Stimulated activated CD4-positive, alpha-beta T cell treated with anti-CD3 and anti-CD28 coated beads, TNF-alpha, amount 100 ng/mL, for 1 hour (primary cell): ENCODE measurements at places on chromosomes 5 and 9.

- DNase-seq = no peak
These were observed 15.2 kb downstream of the ERP44 start for GRCh38 chr9:100083448-100084127.

DNA sequence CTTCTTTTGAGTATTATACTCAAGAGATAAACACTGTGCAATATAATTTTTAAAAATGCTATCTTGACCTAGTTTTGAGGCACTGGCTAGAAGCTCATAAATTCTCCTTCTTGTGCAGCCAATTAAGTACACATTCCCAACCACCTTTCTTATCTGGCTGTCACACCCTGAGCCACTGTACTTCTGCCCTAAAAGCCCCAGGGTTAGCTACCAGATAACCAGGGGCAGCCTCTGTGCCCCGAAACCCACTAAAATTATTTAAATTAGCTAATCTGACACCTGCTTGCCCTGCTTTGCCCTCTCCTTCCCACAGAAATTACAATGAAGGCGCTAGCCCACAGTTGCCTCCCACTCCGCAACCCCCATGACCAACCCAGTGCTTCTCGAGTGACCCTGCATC, 597.3 kb upstream of the TYRP1 start:
- no peak for DNase-seq

DNA sequence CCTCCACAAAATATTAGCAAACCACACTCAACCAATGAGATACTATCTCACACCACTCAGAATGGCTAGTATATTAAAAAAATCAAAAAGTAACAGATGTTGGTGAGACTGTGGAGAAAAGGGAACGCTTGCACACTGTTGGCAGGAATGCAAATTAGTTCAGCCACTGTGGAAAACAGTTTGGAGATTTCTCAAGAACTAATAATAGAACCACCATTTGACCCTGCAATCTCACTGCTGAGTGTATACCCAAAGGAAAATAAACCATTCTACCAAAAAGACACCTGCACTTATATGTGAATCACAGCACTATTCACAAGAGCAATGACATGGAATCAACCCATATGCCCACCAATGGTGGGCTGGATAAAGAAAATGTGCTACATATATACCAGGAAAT, 393.5 kb downstream of the PDE4D start:
- no peak for DNase-seq

GRCh38 chr5:56985936-56986625, 34.2 kb upstream of the MIER3 start:
- no peak for DNase-seq

GRCh38 chr5:111225926-111226325, 1.7 kb downstream of the CAMK4 start:
- no peak for DNase-seq

DNA sequence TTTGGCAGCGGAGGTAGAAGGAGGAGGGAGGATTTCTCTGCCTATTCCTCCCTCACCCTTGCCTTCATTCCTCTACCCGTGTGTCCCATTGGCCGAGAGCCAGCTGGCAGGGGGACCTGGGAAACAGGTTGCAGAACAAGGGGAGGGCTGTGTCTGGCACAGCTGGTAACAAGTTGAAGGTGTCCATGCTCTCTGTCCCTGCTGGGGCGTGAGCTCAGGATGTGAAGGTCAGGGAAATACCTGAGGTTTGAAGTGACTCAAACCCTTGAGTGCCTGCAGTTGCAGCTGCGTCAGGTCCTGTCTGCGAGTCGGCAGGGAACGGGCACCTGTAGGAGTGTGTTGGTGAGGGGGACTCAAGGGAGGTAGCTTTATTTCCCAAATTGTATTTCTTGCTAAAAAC, 16.2 kb downstream of the MIGA2 start:
- no peak for DNase-seq

DNA sequence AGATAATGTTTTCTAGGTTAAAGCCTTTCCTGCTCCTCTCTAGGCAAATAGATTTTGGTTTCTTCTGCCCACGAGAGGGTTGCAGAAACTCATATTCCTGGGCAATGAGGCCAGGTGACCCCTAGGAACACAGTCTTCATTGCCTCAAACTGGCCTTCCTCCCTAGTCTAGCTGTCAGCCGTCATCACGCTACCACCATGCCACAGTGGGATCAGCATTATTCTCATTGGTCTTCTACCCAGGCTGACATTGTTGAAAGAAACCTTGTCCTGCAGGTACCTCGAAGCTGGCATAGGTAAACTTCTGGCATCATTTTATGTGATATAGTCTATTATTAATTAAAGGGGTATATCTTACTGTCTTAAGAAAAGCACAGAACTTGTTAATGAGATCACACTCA, 51.1 kb downstream of the ELL2 start:
- no peak for DNase-seq

DNA sequence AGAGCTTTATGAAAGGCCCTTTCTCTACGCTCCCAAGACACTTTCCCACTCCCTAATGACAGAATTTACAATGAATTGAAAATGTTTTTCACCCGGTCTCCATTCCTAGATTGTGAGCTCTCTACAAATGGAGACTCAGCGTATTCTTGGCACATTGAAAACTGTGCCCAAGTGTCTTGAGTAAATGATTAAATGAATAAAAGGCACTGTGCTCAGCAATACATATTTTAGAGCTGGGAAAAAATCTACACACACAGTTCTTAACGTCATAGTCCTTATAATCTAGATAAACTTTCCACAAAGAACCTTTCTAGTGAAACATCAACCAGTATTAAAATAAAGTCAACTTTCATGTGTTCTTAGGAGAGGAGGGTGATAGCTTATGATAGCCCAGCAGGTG, 634.0 kb downstream of the RAB3C start:
- no peak for DNase-seq

- DNase-seq = no peak
These were observed 12.9 kb downstream of the INPP5E start for GRCh38 chr9:136426787-136427186.

GRCh38 chr5:103374473-103374963, 116.0 kb downstream of the MACIR start:
- DNase-seq = no peak

GRCh38 chr9:137445275-137445807, 4.2 kb upstream of the ENTPD8 start:
- DNase-seq = peak; percentile 65

DNA sequence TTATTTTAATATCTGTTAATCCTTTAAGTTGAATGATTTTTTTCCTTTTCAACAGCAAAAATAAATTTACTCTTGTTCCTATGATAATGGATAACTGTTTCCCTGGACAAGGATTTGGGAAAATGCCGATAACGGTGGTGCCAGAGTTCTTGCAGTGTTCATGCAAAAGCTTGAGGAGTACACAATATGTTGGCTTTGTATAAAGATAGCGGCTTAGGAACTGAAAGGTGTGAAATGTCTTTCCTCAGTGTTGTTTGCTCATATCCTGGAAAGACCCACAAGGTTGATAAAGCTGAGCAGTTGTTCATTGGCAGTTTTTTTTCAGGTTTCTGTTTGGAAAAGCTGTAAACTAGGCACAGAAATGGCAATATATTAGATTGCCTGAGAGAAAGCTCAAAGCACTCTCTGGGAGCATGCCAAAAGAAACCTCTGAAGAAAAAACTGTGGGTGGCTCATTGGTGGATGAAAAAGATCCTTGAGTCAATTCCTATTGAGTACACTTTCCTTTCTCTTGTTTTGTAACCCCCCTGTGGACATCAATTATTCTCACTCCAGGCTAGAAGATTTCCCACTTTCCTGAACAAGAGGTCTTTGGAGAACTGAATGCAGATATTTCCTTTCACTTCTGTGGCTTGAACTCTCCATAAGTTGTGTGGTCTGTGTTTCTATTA, 117.2 kb upstream of the RGMB start:
- no peak for DNase-seq

DNA sequence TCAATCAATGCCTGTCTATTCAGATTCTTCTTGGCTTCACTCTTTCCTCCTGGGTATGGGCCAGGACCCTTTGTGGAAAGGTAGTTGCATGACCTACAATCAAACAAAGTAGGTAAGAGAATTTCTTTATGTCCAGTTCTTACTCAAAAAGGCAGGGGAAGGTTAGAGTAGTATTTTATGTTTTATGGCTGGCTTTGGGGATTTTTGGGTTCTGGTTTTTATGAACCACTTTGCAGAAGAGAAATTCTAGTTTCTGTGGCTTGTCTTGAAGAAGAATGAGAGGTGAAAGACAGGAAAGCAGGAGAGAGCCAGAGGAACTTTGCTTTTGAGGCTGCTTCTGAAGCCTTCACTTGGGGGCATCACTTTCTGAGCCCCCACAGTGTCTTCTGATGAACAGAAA, 14.7 kb upstream of the CRHBP start:
- DNase-seq = no peak

GRCh38 chr9:98732091-98732490, 23.4 kb upstream of the GABBR2 start:
- DNase-seq = no peak

- DNase-seq = no peak
These were observed 1167.6 kb downstream of the CDH12 start for GRCh38 chr5:21685522-21685921.

GRCh38 chr9:88767504-88767790, 223.8 kb upstream of the S1PR3 start:
- no peak for DNase-seq
